ENCODE measurements at places on chromosomes 16 and 17. TPM values are rescaled to one million over a fixed set of nuclear protein-coding genes. Genes with fewer than 3 reads are reported as not detected.
A peak's percentile ranks its signal among the peaks of the same experiment; 100 is the strongest.

DNA sequence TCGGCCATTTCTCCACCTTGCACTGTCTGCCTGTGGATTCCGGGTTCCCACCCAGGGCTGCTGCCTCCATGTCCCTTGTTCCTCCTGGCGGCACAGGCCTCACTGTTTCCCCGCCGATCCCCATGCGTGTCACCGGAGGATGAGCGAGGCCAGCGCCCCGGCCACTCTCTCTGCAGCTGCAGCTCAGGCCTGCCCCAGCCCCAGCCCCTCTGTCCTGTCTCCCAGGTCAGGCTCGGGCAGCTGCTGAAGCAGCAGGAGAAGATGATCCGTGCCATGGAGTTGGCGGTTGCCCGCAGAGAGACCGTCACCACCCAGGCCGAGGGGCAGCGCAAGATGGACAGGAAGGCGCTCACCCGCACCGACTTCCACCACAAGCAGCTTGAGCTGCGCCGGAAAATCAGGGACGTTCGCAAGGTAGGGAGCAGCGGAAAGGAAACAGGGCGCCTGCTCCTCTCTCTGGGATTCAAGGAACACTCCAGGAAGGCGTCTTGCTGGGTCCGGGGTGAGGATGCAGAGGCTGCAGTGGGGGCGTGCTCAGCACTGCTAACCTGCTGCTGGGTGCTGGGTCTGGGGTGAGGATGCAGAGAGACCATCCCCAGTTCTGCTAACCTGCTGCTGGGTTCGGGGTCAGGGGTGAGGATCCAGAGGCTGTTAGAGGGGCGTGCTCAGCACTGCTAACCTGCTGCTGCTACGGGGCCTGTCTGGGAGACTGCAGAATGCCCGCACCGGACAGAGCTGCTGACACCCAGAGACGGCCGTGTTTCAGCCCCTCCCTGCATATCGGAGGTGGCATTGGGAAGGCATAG, 6.1 kb upstream of the GAA start:
- peak; percentile 4 for ATAC-seq

DNA sequence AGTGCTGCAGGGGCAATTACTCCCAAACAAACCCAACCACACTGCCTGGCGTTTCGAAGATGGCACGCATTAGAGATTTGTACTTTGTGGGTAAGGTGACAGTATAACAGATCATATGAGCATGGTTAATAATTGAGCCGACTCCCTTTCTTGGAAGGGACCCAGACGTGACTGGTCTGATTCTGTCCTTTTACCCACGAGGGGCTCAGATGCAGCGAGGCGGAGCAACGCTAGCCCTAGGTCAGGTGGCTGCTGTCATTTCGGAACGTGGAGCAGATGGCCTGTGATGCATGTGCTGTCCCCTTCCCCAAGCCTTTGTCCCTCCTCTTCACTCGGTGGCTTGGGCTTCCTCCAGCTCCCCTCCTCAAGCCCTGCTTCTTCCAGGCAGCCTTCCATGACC, 84.2 kb downstream of the SNX29 start:
- ATAC-seq, result no peak

- ATAC-seq, result no peak
These were observed 59.4 kb downstream of the RTN4RL1 start for GRCh38 chr17:1965556-1966273.

The TBC1D3K gene
- total RNA-seq, result not detected

The ZNF205 gene
- 5.6 TPM for total RNA-seq

DNA sequence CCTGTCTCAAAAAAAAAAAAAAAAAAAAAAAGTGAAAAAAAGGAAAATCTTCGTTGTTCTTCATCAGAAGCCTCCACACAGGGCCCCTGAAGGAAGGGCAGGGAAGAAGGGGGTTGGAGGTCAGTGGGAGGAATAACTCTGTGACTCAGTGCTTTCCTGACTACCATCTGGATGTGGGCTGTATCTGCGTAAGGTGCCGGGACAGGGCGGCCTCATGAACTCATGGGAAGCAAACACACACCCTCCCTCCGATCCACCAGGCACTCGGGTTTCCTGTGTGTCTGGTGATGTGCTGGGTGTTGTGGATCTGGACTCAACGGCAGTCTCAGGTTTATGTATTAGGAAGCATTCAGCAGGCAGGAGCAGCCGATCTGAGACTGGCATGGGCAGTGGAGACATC, 691.6 kb downstream of the WWOX start:
- no peak for ATAC-seq

GRCh38 chr17:68033636-68034451, 1.7 kb upstream of the KPNA2 start:
- no peak for ATAC-seq

- no peak for ATAC-seq
These were observed 113.9 kb downstream of the LITAF start for GRCh38 chr16:11472851-11473250.

GRCh38 chr16:68064791-68065365, 20.3 kb upstream of the NFATC3 start:
- peak; percentile 81 for ATAC-seq

The KRTAP4-5 gene
- not detected for total RNA-seq

DNA sequence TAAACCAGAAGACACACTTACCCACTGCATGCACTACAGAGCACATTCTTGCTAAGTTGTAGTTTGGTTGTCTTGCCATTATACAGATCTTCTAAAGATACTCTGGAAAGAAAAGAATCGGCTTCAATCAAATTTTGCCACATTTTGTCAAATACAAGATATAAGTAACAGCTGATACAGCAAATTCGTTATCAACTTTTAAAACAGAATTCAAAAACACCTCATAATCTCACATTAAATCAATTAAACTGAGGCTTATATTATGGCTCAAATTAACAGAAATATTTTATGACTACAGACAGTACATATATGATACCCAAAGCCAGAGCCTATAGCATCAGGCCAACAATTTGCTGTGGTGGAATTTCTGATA, 5.4 kb downstream of the DNAJA2 start:
- ATAC-seq, result no peak

The HAS3 gene
- 72.2 TPM for total RNA-seq

Measured in esophagus mucosa (tissue), 1 donor.